NCI-H446 (cell line): ENCODE measurements at places on chromosomes 12 and 14.

- no peak for DNase-seq
Observed at GRCh38 chr14:78412475-78412874, 242.3 kb downstream of the NRXN3 start.

DNA sequence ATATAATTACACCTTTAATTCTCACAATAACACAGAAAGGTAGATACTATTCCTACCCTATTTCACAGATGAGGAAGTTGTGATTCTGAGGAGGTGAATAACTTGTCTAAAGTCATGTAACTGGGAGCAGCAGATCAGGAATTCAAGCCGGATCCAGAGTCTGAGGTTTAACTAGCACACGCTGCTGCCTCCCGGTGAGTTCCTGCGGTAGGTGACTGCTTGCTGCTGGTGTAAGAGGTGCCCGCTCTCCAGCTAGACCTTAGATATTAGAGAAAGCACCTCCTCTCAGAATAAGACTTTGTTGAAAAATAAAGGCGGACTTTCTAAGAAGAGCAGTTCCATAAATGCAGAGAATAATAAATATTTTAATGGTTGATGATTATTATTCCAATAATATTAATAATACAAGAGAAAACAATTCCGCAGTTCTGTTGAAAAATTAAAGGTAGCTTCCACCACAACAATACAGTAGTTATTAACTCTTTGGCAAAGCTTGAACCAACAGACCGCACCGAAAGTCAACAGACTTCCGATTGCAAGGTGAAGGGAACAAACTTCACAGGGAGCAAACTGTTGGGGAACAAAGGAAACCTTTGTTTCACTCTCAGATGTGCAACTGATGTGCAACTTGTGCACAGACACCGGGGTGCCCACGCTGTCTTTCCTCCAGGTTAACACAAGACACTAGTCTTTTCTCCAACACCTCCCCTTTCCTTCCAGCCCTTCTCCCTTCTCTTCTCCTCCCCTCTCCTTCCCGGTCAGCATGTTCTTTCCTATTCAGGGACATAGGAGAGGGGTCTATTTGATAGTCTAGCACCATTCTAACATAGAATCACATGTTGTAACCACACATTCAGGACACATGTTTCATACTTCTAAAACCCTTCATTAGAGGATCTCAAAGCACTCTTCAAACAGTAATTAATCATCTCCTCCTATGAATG is 73.2 kb upstream of the EGLN3 start:
- DNase-seq: no peak

DNA sequence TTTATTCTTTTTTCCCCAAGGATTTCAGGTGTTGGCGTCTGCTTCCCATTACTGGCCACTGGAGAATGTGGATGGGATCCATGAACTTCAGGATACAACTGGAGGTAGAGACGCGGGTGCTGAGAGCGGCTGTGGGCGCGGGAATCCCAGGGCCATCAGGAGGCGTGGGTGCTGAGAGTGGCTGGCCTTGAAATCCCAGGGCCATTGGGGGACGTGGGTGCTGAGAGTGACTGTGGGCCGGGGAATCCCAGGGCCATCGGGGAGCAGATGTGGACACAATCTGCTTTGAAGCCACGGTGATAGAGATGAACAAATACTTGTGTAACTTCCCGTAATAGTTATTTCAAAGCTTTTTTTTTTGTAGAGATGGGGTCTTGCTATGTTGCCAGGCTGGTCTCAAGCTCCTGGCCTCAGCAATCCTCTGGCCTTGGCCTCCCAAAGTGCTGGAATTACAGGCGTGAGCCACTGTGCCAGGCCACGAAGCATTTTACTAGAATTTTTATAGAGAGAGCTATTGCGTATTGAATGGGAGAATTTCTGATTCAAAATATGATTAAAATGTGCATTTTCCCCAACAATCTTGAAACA is 12.8 kb downstream of the ADGRD1 start:
- DNase-seq: no peak

- no peak for DNase-seq
Observed at GRCh38 chr14:104843006-104843405, 22.1 kb upstream of the CEP170B start.

GRCh38 chr12:47367912-47368537 is 288.3 kb upstream of the AMIGO2 start:
- DNase-seq: no peak
